Muscle of arm (tissue), 14 donors: ENCODE measurements at places on chromosomes 4 and X. TPM values are rescaled to one million over a fixed set of nuclear protein-coding genes. Genes with fewer than 3 reads are reported as not detected.

GRCh38 chr4:145663194-145663593 is 16.8 kb upstream of the C4orf51 start:
- no peak for DNase-seq

- DNase-seq: no peak
Observed at GRCh38 chr4:69828828-69829227, 31.1 kb downstream of the SULT1E1 start.

- no peak for DNase-seq
Observed at GRCh38 chrX:101410461-101410860, 2.4 kb downstream of the HNRNPH2 start.

HGFAC gene
- polyA plus RNA-seq: 1.0 TPM

USP11 gene
- 87.7 TPM for polyA plus RNA-seq

DNA sequence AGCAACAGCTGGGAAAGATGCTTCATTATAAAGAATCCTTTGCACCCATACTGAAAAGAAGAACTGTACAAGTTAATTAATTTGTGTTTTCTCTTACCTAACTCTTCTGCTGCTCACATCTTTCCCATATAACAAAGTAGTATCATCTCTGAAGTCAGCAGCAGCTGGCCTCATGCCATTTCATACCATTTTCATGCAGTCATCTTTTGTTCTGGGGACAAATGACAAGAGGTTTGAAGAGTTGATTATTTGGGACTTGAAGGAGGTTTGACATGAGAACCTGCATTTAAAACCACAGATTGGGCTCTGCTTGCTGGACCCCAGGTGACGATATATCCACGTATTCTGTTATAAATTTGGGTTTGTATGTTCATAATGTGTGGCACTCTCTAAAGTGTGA is 430.3 kb downstream of the SPRY1 start:
- no peak for DNase-seq

- DNase-seq: no peak
Observed at GRCh38 chr4:7876201-7876875, 63.3 kb downstream of the AFAP1 start.

GRCh38 chr4:153045111-153045982 is 109.2 kb downstream of the FHDC1 start:
- no peak for DNase-seq

RLIM gene
- 25.0 TPM for polyA plus RNA-seq

- no peak for DNase-seq
Observed at GRCh38 chr4:186642530-186642929, 81.1 kb downstream of the FAT1 start.

BLOC1S4 gene
- 7.0 TPM for polyA plus RNA-seq

GRCh38 chr4:109560687-109561461 is 828 bp downstream of the MCUB start:
- peak; percentile 67 for DNase-seq

GRCh38 chr4:151035911-151036310 is 20.8 kb upstream of the LRBA start:
- no peak for DNase-seq

- no peak for DNase-seq
Observed at GRCh38 chr4:182190306-182190705, 52.9 kb upstream of the TENM3 start.

GRCh38 chr4:26220696-26221095 is 100.1 kb upstream of the RBPJ start:
- DNase-seq: peak; percentile 71

GRCh38 chr4:75287738-75288517 is 226.3 kb downstream of the RCHY1 start:
- peak; percentile 3 for DNase-seq

GAGE13 gene
- not detected for polyA plus RNA-seq

DNA sequence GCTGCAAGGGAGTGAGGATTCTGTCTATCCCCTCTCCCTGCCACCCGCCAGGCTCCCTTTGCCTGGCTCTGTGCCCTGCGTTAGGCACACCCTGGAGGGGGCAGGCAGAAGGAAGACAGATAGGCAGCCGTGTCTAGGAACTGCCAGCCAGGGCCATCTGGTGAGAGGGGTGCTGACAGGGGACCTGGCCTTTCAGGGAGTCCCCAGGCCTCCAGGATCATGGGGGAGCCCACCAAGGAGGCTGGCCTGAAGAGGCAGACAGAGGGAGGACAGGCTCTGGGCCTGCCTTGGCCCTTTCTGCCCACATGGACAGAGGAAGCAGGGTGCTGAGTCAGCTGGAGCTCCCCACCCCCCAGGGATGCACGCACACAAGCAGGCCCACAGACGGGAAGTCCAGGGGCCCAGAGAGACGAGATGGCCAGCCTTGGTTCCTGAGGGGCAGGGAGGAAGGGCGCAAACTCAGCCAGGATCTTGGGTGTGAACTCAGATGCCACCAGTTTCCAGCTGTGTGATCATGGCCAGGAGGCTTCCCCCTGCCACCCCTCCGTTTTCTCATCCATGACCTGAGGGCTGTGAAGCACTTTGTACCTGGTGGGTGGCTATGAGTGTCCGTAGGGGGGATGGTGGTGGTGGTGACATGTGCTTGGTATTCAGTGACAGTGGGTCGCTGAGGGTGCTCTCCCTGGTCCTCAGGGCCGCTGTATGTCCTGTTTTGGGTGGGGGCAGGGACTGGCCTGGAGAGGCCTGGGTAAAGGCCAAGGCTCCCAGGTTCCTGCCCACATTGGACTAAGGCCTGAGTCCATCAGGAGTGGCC is 1.8 kb downstream of the SH3BP2 start:
- DNase-seq: no peak

- DNase-seq: no peak
Observed at GRCh38 chrX:78387364-78387763, 60.0 kb upstream of the CYSLTR1 start.

DNA sequence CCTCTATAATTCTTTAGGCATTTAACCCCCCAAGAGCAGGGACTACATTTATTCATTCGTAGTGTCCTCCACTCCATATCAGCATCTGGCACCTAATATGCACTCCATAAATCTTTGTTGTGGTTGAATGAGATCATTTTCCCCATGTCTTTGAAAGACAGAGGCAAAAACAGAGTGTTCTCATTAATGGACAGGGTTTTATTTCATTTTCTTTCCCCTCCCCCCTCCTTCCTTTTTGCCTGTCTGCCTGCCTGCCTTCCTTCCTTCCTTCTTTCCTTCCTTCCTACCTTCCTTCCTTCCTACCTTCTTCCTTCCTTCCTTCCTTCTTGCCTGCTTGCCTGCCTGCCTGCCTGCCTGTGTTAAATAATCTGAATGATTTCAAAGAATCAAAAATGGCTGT is 83.2 kb downstream of the SHROOM3 start:
- no peak for DNase-seq

NEUROG2 gene
- polyA plus RNA-seq: not detected

DNA sequence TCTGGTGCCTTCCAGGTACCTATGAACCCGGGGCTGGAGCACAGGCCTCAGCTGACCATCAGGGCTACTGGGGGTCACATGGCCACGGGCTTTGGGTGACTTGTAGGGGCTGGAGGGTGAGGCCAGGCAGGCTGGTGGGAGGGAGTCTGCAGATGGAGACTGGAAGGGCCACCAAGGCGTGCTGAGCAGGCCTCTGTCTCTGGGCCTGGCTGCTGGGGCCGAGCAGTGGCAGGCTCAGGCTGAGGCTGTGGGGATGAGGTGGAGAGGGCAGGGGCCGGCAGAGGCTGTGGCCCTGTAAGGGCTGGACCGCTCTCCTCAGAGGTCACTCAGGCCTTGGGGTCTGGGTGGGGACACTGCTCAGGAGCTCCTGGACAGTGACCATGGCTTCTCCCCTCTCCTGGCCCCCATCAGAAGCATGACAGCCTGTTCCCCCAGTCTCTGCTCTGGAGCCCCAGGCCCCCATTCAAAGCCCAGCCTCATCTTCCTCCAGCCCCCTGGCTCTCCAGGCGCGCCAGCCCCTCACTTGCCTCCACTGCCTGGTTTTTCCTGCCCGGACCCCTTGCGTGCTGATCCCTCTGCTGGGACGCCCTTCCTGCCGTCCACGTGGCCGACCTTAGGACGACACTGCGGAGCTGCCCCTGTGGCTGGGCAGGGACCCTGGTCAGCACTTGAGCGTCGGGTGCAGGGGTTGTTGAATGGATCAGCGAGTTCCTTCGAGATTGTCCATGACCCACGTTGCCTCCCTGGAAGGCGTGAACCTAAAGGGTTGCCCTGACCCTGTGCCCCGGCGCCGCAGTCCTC is 11.1 kb upstream of the NAT8L start:
- DNase-seq: no peak

BEND2 gene
- polyA plus RNA-seq: 0.11 TPM

- DNase-seq: no peak
Observed at GRCh38 chr4:89720981-89721380, 116.0 kb downstream of the SNCA start.

DNA sequence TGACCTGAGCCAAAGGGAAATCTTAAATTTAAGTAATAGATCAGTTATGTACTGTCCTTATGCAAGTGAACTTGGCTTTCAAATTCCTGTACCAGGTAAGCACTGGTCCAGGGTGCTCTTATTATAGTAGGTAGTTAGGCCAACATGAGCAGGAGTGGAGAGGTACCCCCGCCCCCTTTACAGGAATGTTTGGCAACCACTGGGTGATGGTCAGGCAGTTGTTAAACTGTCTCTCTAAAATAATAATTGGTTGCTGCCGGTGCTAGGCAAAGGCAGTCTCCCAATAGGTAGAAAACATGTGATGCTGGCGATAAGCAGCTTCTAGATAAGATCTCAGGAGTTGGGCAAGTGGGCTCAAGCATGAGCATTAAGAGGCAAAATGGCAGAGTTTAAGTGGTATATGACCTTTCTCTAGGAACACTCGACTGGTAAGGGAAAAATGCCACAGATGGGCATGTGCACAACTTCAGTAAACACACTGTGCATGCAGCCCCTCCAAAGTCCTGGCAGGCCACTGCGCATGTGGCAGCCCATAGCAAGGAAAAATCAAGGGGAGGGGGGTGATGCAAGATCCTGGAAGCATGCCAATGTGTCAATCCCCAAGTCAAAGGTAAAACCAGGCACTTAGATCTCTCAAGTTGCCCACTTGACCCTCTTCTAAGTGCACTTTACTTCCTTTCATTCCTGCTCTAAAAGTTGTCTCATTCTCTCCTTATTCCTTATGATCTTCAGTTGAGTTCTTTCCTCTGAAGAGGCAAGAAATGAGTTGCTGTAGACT is 1239.7 kb downstream of the C4orf33 start:
- no peak for DNase-seq

MAGEA2B gene
- polyA plus RNA-seq: not detected

DNA sequence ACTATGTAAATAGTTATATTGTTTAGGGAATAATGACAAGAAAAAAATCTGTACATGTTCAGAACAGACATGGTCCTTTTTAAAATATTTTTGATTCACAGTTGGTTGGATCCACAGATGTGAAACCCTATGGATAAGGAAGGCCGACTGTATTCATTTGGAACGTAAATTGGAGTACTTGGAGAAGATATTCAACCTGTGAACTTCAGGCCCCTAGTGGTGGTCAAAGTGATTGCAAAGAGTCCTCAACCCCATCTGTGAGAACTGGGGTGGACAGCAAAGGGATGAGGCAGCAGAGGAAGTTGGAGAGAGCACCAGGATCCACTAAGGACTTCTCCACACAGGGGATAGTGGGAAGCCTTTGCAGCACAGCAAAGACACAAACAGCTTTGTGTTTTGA is 6.2 kb upstream of the CXCL13 start:
- no peak for DNase-seq

PLP1 gene
- polyA plus RNA-seq: not detected

RAB9B gene
- 34.4 TPM for polyA plus RNA-seq

DNA sequence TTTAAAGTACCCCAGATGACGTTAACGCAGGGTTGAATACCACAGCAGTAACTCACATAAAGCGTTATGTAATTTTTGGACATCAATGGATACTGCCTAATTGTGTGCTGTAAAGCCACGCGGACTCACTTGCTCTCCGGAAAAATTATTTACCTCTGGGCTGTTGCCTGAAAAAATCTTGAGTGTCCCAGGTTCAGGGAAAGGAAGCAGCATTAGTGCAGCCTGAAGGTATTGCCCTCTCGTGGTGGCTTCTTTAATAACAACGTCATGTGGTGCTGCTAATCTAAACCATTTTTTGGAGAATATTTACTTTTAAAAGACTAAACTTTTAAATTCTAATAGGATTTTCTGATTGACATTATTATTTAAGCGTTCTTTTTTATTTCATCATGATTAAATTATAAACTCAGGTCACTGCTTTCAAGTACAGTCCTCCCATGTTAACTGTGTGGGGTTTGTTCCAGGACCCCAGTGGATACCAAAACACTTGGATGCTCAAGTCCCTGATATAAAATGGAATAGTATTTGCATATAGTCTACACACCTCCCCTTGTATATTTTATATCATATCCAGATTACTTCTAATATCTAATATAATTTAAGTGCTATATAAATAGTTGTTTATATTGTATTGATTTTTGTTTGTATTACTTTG is 384.8 kb downstream of the FAM133A start:
- DNase-seq: peak; percentile 1

RAB33A gene
- 0.52 TPM for polyA plus RNA-seq

- no peak for DNase-seq
Observed at GRCh38 chrX:131609480-131609879, 65.6 kb downstream of the OR13H1 start.

RAB28 gene
- polyA plus RNA-seq: 18.8 TPM

DNA sequence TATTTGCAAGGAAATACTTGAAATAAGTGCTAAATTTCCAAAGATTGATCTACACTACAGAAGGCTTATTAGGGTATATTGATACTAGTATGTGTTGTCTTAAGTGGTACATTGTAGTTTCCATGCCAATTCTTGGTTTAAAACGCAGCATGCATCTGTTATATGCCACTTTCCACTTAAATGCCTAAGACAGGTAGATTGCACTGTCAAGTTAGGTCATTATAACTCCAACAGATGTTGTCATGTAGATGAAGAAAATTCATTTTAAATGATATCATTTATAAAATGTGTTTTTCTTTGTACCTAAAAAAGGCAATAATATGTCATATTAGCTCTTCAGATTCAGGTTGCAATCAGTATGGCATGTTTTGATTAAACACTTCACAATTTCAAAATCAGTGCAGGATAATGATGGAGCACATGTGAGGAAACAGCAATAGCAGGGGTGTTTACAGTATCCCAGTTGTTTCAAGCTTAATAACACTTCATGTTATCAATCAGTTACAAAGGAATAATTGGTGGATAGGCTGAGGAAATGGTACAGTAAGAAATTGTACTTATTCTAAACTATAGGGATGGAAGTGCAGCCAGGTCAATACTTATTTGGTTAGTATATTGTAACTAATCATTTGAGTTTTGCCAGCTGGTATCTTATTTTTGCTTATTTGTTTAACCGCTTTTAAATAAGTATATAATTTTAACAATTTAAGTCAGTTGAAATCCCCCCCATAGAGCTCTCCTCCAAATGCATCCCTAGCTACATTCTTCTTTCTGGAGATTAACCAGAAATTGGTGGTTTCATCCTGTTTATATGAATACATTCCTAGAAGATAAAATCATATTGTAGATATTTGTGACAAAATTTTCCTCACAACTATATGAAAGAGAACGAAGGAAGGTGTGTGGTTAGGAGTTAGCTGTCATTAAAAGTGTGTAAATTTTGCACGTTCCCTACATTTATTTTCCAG is 454.4 kb upstream of the ATOH1 start:
- no peak for DNase-seq

CT47B1 gene
- polyA plus RNA-seq: not detected

DNA sequence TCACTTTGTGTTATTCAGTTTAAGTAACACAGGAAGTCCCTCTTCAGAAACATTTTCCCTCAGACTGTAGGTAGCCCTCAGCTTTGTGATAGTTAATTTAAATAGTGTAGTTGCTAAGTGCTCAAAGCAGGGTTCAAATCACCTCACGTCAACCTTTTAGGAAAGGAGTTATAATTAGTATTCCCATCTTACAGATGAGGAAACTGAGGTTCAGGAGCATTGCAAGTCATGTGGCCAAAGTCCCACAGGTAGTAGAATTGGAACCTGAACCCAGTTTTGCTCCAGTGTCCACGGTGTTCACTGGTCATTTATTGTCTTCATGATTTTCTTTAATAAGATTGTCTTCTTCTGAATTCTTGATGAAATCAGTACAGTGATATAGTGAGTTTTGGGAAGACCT is 4.3 kb upstream of the DCHS2 start:
- no peak for DNase-seq

ARHGAP36 gene
- 114 TPM for polyA plus RNA-seq
